ENCODE measurements at places on chromosomes 6 and 20.

DNA sequence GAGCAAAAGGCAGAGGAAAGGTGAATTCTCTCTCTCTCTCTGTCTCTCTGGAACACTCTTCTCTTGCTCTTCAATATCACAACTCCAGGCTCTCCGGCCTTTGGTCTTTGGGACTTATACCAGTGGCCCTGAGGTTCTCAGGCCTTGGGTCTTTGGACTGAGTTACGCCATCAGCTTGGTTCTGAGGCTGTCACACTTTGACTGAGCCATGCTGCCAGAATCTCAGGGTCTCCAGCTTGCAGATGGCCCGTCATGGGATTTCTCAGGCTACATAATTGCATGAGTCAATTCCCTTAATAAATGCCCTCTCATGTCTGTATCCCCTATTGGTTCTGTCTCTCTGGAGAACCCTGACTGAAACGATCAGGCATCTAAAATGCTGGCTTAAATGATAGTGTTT, 12.9 kb downstream of the BTN2A1 start:
- DNase-seq: peak; percentile 16

- no peak for DNase-seq
Measured at GRCh38 chr6:143901885-143902750, 37.8 kb downstream of the ZC2HC1B start.

- DNase-seq: no peak
Measured at GRCh38 chr6:131255434-131255833, 120.2 kb downstream of the AKAP7 start.

GRCh38 chr6:159935065-159935464, 33.8 kb upstream of the IGF2R start:
- DNase-seq: no peak

DNA sequence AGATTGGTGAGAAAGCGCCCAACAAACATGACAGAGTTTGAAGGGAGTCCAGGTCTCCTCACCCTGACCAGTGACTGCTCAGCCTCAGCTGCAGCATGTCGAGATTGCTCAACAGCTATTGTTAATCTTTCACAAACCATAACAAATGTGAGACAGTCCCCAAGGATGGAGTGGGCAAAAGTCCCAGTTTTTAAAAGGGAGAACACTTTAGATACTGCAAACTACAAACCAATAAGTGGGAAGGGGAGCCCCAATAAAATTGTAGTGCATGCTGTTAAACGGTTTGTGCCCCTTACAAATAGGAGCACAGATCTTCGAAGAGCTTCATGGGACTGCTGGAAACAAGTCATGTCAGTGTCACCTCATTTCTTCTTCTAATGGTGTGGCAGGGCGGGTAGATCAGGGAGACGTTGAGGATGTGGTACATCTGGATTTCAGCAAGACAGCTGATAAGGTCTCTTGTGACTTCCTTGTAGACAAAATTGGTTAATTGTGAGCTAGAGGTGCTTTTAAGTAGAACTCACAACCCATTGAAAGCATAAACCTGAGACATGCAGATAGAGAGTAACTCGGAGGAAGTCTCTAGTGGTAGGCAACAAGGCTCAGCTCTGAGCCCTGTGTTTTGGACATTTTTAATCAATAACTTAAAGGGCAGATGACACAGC, 134.0 kb upstream of the ARMC2 start:
- no peak for DNase-seq

DNA sequence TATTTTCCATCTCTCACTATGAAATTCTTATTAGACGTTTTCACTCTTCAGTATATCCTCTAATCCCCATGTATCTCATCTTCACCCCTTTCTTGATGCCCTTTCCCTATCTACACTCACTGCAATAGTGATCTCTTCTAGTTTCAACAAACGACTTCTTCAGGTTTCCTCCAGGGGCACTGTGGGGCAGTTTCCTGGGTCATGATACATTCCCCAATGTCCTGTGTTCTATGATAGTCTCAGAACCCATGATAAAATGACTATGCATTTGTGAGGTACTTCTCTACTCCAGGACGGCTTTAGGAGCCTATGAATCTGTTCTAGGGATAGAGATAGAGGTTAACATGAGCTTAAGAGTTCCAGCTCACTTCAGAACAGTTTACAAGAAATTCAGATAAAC, 183.3 kb downstream of the FOXC1 start:
- peak; percentile 64 for DNase-seq

- DNase-seq: peak; percentile 87
Measured at GRCh38 chr6:151390851-151391470, 398 bp downstream of the ZBTB2 start.

DNA sequence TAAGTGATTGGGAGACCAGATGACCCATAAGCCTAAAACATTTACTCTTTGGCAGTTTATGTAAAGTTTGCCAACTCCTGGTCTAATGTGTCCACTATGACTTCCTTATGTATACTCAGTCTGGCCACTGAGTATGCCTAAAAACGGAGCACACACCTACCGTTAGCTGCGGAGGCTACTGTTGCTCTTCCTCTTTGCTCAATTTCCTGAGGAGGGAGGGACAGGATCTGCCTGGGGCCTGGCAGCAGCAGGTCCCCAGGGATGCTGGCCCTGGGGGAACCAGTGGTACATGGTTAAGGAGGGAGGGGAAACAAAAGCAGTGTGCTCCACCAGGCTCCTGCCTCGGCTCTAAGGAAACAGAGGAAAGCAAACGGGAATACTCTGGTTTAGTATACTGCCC, 113.5 kb downstream of the CDYL start:
- DNase-seq: peak; percentile 75

DNA sequence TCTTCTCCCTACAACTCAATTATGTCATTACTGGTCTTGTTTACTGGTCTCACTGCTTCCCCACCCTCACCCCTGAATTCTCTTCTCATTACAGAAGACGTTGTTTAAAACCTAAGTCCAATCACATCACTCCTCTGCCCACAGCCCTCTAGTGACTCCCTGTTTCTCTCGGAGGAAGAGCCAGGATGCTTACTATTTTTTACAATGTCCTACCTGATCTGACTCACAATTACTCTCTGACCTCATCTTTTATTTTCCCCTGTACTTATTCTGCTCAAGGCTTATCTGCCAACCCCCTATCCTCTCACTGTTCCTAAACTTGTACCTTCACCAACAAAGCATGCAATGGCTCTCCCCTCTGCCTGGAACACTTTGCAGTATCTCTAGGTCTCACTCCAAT, 400.4 kb upstream of the PTCHD4 start:
- DNase-seq: no peak

Data from BE2C (cell line).